ENCODE measurements at places on chromosomes 16 and 17.
A peak's percentile ranks its signal among the peaks of the same experiment; 100 is the strongest.

DNA sequence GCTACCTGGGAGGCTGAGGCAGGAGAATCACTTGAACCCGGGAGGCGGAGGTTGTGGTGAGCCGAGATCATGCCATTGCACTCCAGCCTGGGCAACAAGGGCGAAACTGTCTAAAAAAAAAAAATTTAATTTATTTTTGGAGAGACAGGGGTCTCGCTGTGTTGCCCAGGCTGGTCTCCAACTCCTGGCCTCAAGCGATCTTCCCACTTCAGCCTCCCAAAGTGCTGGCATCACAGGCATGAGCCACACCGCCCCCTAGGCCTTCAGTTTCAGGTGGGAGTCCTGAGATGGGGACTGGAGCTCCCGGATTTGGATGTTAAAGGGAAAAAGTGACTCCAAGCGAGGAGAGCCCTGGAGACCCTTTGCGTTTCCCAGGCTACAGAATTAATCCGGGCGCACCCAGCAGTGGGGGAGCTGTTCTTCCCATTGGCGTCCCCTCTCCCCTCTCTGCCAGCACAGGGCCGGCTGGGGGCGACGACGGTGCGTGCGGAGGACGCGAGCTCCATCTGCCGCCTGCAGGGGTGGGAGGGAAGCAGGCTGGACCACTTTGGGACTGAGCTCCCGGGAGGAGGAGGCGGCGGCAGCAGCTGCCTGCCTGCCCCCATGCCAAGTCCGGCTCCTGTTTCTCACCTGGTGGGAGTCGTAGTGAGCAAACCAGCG lies 49.3 kb upstream of the USP7 start:
- DNase-seq, result peak; percentile 11

GRCh38 chr17:30555942-30556341 lies 78.7 kb downstream of the GOSR1 start:
- DNase-seq, result no peak

DNA sequence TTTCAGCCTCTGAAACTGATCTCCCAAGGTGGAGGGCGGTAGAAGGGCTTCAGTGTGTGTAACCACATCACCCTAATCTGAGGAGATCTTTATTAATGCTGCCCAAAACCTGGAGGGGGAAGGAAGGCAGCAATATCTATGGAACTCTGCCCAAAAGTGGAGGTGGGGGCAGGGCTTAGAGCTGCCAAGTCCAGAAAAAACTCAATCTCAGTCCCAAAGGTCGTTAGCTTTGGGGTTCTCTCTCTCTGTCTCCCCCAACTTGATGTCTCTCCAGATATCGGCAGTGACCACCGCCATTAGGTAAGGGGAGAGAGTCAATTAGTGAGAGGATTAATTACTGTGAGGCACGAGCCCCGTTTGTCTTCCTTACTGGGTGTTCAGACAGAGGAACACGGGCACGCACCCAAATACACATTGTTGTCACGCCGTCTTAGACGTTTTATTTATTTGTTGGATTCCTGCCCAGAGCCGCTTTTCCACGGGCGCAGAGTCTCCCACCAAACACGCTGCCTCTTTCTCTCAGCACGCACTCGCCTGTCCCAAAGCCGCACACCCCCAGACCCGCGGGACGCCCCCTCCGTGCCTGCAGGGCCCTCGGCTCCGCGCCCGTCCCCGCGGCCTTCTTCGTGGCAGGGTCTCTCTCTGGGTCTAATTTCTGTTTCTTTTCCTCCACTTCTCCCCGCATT lies 5.4 kb upstream of the LHX1 start:
- DNase-seq, result no peak

- no peak for DNase-seq
These were observed 17.8 kb upstream of the METRNL start for GRCh38 chr17:83061586-83061985.

DNA sequence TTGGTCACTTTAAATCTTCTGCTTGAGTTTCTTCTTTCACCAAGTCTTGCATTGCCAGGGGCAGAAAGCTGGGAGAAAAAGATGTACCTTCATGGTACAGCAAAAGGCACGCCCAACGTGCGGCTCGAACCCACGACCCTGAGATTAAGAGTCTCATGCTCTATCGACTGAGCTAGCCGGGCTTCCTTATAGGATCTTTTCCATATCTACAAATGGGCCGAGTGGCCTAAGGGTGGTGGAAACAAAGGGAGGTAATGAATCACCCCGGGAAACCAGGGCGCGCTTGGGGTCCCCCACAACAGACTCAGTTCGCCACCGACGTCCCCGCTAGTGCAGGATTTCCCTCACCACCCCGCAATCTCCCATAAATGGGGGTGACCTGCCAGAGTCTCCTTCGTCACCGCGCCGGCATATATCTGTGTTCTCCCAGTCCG lies 7.5 kb upstream of the OR1F1 start:
- DNase-seq, result no peak

DNA sequence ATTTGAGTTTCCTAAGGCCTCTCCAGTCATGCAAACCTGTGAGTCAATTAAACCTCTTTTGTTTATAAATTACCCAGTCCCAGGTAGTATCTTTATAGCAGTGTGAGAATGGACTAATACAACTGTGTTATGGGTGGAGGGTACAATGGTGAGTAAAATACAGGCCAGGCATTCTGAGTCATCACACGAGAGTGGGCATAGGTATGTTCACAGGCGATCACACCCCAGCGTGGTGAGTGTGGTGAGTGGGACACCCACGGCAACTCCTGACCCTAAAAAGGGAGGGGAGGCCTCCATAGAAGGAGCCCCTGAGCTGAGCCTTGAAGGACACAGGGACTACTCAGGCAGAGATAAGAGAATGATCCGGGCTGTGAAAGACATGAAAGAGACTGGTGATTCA lies 22.6 kb upstream of the MAPT start:
- no peak for DNase-seq

DNA sequence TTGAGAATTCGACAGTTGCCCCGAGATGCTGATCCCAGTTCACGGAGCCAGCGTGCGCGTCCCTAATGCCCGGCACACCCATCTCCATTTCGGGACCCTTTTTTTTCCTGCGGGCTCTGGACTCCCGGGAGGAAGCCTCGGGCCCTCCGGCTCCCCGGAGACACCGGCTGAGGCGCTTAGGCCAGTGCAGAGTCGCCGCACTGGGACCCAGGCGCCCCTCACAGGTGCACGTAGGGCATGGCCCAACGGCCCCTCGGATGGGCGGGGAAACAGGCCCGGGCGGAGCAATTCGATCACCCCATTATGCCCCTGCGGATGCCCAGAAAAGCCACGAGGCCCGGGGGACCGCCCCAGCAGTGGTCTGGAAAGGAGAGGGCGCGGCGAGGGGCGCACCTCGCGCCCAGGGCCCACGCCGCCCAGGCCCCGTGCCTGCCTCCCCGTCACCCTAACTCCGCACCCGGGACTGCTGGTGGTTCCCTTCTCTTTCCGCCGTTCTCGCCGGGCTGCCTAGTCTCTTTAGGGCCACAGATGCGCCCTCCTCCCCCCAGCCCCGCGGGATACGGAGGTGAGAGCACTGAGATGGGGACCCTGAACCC lies 18.5 kb upstream of the ZFHX3 start:
- DNase-seq, result no peak

- no peak for DNase-seq
These were observed 7.3 kb upstream of the GAS7 start for GRCh38 chr17:10205549-10206185.

DNA sequence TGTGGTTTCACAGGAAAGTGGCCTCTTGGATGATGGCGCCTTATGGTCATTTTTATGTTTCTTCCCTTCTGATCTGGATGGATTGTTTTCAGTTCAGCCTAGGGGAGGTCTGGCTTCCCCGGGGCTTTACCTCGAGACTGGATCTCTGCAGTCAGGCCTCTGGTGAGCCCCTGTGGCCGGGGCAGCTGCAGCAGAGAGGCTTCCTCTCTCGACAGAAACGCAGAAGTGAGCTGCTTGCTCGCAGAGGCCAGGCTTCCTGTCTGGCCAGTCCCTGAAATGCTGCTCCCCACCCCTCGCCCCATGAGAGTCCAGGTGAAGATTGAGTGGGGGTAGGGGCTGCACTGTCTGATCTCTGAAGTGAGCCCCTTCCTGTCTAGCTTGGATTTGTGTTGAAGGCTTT lies 44.0 kb downstream of the PLCG2 start:
- no peak for DNase-seq

DNA sequence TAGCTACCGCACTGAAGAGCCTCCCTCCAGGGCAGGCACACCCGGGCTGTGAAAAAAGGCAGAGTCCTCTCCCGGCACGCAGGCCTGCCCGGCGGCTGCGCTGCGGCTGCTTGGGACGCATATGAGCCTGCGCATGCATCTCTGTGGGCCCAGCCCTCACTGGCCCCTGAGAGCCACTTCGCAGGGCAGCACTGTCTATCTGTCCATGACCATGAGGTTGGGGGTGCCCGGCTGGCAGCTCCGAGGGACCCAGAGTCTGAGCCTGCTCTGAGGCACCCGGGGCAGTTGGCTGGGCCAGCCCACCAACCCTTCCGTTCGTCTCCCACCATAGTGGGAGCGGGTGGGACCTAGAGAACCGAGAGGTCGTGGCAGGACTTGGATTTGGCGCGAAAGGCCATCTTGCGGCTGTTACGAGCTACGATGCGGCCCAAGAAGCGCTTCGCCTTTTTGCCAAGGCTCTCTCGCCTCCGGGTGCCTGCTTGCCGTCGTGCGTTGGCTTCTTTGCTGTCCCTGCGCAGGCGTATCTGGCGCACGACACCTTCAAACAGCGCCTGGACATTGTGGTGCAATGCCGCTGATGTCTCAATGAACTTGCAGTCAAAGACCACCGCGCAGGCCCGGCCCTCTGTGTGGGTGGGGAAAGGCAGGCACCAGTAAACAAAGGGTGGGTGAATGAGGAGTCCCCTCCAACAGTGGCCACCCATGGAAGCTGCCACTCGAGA lies 3.2 kb upstream of the CDH16 start:
- DNase-seq, result no peak

DNA sequence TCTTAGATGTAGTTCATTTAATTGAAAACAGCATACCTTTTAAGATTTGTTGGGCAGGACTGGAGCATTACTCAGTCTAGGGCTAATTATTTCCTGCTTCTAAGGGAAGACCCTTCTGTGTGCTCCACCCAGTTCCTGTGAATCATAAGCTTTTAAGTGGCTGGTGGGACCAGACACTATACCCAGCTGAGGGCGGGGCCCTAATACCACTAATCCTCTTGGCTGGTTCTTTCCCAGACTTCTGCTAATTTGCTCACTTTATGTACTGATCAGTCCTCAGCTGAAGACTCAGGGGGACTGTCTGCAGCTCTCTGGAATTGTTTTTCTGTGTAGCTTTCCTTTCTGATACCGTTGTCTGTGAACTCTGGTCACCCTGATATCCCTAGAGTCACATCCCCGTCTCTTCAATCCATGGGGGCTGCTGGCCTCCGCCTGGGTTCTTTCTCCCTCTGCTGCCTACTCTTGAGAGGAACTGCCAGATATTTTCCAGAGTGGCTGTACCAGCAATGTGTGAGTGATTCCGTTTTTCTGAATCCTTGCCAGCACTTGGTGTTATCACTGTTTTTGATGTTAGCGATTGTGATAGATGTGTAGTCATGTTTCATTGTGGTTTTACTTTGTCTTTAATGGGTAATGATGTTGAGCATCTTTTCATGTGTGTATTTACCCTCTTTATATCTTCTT lies 35.1 kb downstream of the MFSD11 start:
- peak; percentile 60 for DNase-seq

DNA sequence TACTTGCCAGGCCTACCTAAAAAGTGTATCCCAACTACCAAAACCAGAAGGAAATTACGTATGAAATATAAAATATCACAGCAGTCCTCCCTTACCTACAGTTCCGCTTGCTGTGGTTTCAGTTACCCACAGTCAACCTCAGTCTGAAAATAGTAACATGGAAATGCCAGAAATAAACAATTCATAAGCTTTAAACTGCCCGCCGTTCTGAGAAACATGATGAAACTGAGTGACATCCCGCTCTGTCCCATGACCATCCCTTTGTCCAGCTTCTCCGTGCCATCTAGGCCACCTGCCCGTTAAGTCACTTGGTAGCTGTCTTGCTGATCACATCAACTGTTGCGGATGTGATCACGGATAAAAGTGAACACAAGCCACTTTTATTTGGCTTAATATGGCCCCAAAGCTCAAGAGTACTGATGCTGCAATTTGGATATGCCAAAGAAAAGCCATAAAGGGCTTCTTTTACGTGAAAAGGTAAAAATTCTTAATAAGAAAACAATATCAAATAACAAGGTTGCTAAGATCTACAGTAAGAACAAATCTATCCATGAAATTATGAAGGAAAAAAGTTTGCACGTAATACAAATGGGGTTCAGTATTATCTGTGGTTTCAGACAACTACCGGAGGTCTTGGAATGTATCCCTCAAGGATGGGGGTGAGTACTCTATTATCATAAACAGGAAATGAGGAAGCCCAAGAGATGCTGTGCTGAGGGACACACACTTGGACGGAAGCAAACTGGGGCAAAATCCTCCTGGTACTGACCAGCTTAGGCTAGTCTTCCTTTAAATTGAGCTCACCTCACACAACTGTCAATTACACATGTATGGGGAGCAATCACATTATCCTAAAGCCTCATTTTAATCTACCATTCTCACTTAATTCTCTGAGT lies 8.2 kb downstream of the USP22 start:
- DNase-seq, result no peak

- DNase-seq, result peak; percentile 93
These were observed 25.7 kb downstream of the CHD9 start for GRCh38 chr16:53080345-53081031.

GRCh38 chr16:75578212-75578611 lies 12.0 kb downstream of the GABARAPL2 start:
- DNase-seq, result no peak

GRCh38 chr17:82561429-82562035 lies 42.0 kb downstream of the FOXK2 start:
- no peak for DNase-seq

- no peak for DNase-seq
These were observed 79.0 kb downstream of the GPRC5B start for GRCh38 chr16:19805459-19806162.

GRCh38 chr16:17921357-17921978 lies 415.1 kb downstream of the NPIPA8 start:
- DNase-seq, result peak; percentile 2

GRCh38 chr16:8798174-8798527 lies 512 bp downstream of the PMM2 start:
- peak; percentile 21 for DNase-seq

- no peak for DNase-seq
These were observed 40.5 kb upstream of the ACSF3 start for GRCh38 chr16:89052890-89053724.

- DNase-seq, result no peak
These were observed 6.7 kb downstream of the PMM2 start for GRCh38 chr16:8804313-8804712.

DNA sequence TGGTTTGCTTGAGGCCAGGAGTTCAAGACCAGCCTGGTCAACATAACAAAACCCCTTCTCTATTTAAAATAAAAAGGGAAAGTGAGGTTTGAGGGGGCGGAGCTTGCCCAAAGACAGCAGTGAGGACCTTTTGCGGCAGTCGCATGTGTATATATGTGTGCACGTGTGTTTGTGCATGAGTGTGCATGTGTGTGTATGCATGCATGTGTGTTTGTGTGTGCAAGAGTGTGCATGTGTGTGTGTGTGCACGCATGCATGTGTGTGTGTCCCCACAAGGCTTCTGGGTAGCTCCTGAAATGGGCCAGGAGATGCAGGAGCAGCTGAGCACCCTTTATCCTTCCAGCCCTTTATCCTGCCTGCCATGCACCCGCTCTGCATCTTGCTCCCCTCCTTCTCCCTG lies 9.0 kb downstream of the RHBDL3 start:
- no peak for DNase-seq

All from fibroblast of pulmonary artery (primary cell).